ENCODE measurements at places on chromosomes 2 and 18. TPM values are rescaled to one million over a fixed set of nuclear protein-coding genes. Genes with fewer than 3 reads are reported as not detected.
A peak's percentile ranks its signal among the peaks of the same experiment; 100 is the strongest.

GRCh38 chr2:239393388-239393940 is 7.4 kb downstream of the HDAC4 start:
- H3K36me3 ChIP-seq = no peaks in the 10 kb centered on the region
- H3K27ac ChIP-seq = peak overlapping the region; percentile 39
- no peak for DNase-seq
- H3K27me3 ChIP-seq = no peaks in the 10 kb centered on the region
- H3K4me3 ChIP-seq = no peak overlapping the region

CGREF1 gene
- total RNA-seq = 11.6 TPM

GRCh38 chr18:11995445-11996189 is 14.3 kb downstream of the IMPA2 start:
- H3K27ac ChIP-seq = no peak overlapping the region
- peak; percentile 68 for DNase-seq
- H3K4me1 ChIP-seq = no peaks in the 10 kb centered on the region
- no peaks in the 10 kb centered on the region for H3K36me3 ChIP-seq

DNA sequence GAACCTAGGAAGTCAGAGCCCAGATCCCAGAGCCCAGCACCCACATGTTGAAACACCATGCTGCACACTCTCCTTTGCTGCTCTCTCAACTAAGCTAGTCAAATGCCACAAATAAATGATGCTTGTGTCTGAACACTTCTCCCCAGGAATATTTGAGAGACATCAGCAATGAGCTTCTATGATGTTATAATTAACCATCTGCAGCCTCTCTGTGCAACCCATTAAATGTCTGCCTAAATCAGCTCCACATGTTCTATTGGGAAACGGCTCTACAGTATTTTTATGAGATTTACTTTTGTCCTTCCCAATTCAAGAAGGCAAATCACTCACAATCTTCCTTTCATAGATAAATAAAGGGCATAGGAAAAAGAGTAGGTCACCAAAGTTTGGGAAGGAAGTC is 266.8 kb upstream of the PARD3B start:
- H3K36me3 ChIP-seq = no peaks in the 10 kb centered on the region
- H3K4me3 ChIP-seq = no peak overlapping the region
- H3K27ac ChIP-seq = no peak overlapping the region
- H3K27me3 ChIP-seq = no peaks in the 10 kb centered on the region

- no peaks in the 10 kb centered on the region for H3K36me3 ChIP-seq
- no peak for DNase-seq
- H3K4me3 ChIP-seq = no peak overlapping the region
These were observed 26.6 kb downstream of the ZFP36L2 start for GRCh38 chr2:43199492-43200488.

FRZB gene
- 5.1 TPM for total RNA-seq

NDC80 gene
- 1.3 TPM for total RNA-seq

CCBE1 gene
- total RNA-seq = 10.9 TPM
